ENCODE measurements at places on chromosomes 7 and 10.

DNA sequence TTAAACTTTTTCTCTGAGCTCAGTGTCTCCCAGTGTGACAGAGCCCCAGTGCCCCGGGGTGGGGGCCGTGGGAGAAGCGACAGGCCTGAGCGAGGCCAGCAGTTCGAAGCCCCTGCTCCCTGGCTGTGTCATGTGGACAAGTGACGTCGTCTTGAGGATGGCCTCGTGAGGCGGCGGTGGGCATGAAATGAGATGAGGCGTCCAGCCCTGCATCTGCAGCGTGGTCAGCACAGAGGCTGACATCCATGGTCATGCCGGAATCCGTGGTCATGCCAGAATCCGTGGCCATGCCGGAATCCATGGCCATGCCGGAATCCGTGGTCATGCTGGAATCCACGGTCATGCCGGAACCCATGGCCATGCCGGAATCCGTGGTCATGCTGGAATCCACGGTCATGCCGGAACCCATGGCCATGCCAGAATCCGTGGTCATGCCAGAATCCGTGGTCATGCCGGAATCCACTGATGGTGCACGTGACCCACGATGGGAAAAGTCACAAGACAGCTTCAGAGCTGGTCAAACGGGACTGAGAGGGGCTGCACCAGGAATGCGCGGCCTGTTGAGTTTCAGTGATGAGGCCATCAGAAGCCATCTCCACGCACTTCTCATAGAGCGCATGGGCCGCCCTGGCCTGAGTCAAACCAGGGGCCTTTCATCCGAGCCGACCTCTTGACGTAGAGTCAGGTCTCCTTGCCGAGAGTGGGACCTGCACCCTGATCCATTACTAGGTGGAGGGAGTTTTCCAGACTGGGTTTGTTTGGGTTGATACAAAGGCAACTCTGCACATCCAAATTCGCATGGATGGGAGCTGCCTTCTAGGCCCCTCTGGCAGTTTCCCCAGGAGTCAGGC lies 342.5 kb downstream of the PTPRN2 start:
- no peak for DNase-seq

- no peak for DNase-seq
These were observed 31.7 kb downstream of the POLR1F start for GRCh38 chr7:19677180-19677579.

DNA sequence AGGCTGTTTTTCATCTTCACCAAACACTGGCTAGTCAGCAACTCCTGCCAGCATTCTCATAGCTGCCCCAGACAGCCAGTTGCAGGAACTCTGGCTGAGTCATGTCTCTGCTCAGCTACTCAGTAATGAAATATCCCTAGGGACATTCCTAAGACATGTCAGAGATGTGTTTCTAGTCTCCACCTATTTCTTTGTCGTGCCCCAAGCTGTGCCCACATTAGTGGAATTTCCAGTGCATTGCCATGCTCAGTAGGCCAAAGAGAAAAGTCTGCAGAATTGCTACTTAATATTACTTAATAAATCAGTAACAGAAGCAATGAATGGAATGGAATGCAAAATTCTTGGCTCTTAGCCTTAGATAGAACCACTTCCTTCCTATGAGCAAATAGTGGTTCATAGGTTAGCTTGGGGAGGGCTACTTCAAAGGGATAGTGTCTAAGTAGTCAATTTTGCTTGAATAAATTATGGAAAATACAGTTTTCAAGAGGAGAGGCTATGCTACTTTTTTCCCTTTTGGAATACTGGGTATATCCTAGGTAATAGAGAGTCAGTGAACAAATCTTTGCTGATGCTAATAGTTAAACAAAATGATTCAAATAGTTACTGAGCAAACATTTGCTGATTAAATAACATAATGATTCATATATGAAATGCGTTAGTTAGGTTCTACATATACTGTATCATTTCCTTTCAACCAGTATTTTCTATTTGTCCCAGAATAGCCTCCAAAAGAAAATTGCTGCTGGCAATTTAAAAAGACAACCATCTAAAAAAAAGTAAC lies 23.6 kb upstream of the SEMA3C start:
- no peak for DNase-seq

- DNase-seq = no peak
These were observed 171.5 kb upstream of the TCF7L2 start for GRCh38 chr10:112778579-112778978.

DNA sequence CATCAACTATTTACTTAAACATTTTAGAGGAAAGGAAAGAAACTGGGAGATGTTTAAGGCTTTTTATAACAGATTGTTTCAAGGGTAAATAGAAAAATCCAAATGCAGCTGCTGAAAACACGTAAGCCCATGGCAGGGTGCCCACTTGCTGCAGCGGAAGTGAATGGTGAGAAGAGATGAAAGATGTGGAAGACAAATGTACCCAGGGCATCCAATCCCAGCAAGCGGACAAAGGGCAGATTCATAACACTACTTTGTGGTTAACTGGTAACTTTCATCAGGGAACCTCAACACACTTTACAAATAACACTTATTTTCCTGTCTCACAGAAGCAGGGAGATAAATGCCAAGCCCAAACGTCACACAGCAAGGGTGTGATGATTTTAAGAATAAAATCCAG lies 358.4 kb downstream of the KCNMA1 start:
- no peak for DNase-seq

DNA sequence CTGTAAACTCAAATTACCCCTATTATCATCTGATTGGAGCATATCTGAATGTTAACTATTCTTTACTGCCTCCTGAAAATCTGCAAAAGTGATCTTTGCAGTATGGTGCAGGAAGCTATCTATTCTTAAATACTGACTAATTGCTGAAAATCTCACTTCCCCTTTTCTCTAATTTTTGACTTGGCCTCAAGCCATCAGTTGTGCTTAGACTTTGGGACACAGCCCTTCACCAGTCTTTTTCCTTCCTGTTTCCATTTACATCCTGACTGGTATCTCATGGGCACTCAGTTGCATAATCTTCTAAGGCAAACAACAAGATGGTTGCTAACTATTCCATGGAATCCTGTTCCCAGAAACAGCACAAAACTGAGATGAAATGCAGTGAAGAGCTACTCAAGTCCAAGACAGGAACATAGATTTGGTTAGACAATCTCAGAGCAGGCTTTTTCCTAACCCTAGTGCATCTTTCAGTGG lies 228.5 kb downstream of the SORCS1 start:
- DNase-seq = no peak

- DNase-seq = no peak
These were observed 237.5 kb upstream of the GRB10 start for GRCh38 chr7:51019891-51020870.

GRCh38 chr10:55742487-55742886 lies 618.6 kb downstream of the ZWINT start:
- DNase-seq = no peak

GRCh38 chr10:3926675-3927525 lies 141.9 kb upstream of the KLF6 start:
- DNase-seq = no peak

DNA sequence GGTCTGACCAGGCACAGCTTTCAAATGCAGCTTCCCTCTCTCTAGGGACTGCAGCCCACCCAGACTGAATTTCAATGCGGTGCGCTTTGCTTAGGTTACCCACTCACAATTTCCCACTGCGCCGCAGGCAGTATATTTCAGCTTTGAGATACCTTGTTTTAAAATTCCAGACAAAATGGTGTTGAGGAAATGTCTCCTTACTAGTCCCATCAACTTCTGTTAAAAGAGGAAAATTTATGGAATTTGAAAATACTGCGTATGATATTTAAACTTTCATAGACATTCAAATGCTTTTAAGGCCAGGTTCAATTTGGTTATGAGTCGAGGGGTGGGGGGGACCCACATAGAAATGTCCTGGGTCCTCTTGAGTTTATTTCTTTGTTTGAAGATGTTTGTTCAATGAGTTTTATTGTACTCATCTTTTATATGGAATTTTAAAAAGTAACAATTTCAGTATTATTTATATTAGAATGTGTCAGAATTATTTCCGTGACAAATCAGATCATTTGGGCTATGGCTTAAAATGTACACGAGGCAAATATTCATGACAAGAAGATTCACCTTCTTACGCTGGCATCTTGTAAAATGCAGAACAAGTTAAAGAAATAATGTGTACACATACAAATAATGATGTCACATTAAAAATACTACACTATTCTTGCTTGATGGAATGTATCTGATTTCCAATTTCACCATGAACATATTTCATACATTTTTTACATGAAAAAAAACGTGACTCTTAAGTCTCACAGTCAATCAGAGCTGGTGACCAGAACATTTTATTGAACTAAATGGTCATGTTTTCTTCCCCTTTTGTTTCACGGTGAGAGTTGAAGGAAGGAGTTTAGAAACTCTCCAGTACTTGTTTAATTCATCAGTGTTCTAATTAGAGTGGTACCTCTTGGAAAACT lies 1.3 kb downstream of the IKZF1 start:
- DNase-seq = no peak

- DNase-seq = no peak
These were observed 14.0 kb downstream of the SLC16A9 start for GRCh38 chr10:59695637-59696036.
